Stimulated activated CD8-positive, alpha-beta memory T cell treated with anti-CD3 and anti-CD28 coated beads, Interleukin-2, amount 100 ng/mL, for 1 hour (primary cell): ENCODE measurements at places on chromosomes 7 and 10.

DNA sequence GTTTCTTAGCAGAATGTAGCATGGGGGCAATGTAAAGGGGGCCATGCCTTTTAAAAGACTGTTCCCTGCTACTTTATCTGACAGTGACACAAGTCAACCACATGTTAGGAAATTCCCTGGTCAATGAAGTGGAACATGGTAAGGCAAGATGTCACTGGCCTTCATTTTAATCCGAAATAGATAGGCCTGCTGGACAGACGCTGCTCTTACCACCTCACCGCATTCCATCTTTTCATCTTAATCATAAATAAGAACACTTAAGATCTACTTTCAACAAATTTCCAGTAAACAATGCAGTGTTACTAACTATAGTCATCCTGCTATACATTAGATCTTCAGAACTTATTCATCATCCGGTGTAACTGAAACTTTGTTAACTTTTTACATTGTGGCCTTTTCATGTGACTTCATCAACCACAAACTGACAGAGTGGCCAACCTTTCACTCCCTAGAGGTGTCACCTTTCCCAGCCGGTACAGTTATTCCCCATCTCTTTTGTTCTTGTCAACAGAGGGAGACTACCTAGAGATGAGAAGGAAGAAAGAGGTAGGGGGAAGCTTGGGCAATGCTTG lies 15.6 kb downstream of the ASB4 start:
- no peak for DNase-seq

DNA sequence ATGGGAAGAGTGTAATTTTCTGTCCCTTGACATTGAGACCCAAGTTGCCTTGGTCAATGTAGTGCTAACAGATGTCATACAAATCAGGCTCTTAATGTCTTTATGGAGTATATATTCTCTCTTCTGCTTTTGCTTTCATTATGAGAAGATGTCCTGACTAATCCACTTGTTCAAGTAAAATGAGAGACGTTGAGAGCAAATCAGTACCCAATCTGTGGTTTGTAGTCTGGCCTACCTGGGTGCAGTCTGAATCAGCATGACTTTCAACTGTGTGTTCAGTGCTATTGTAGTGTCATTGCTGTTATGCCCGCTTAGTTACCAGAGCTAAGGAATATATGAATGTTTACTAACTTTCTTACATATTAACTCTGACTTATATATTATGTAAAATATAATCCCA lies 612.4 kb downstream of the ANKRD7 start:
- DNase-seq: no peak

DNA sequence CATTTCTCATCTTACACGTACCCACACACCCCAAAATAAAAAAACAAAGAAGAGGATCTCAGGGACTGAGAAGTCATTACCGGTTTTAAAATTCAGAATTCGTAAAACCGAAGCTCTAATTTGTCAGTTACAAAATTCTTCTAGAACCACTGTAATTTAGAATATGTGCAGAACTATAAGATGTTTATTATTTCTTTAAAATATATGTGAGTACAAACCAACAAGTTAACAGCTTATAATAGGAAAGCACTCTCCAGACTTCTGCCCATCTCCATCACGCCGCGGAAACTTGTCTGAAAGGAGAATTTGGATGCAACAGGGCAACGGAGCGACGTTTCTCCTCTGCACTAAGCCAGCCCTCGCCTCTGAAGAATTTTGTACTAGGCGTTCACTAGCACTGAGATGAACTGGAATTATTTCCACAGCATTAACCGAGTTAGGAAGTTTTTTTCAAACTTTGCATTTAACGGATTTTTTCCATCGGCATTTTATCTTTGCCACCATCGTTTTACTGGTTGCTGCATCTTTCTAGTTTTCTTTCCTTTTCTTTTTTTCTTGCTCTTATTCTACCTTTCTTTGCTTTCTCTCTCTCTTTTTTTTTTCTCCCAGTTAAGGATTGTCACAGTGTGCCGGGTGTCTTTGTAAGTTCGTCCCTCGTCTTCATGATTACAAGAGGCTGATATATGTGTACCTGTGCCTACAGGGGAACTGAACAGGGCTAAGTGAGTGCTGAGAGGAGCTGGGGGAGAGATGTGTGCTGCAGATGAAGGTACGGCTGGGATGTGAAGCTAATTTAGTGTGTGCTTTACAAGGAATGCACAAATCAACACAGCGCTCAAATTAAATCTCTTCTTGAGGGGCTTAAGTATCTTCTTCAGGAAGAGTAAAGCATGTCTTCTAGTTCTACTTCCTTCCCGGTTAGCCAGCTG lies 295.9 kb upstream of the NFE2L3 start:
- DNase-seq: no peak

DNA sequence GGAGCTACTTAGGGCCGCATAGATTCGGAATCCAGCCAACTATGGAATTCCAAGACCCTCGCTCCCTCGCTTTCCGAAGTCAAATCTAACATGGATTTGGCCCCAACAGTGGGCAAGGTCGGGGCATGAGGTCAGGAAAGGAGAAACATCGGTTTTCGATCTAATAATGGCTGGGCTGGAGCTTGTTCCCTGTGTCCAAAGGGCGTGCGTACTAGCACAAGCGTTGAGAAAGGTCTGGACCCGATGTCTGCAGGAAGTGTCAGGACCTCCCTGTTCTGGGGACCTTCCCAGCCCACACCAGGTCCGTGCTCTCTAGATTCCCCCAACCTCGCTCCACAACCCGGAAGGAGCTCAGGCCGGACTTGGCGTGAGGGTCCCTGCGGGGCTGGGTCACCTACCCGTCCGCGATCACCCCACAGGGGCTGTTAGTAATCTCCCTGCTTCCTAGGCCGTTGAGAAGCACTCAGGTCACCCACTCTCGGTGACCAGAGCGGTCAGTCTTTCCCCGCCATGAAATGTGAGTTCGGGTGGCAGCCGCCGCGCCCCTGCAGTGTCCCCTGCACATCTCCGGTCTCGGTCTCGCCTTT lies 4.8 kb downstream of the FEZF1 start:
- no peak for DNase-seq

- DNase-seq: no peak
Measured at GRCh38 chr7:28615091-28615490, 202.8 kb downstream of the CREB5 start.

GRCh38 chr7:126079581-126079980 lies 1150.0 kb upstream of the POT1 start:
- no peak for DNase-seq

DNA sequence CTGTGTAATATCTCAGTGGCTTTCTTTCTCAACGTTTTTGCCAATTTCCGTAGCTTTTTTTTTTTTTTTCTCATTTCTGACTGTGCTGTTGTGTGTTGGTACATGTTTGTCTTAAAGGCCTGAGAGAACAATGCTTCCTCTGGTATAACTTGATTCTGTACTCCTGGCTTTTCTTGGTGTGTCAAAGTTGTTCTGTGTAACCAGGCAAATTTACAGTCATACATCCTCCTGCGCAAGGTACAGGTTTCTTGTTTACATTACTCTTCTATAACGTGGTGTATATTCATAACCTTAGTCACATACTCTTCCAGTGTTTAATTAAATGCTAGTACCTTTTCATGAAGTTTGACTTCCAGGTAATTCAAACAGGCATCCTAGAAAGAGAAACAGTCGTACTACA lies 8.3 kb upstream of the ARHGAP12 start:
- no peak for DNase-seq

DNA sequence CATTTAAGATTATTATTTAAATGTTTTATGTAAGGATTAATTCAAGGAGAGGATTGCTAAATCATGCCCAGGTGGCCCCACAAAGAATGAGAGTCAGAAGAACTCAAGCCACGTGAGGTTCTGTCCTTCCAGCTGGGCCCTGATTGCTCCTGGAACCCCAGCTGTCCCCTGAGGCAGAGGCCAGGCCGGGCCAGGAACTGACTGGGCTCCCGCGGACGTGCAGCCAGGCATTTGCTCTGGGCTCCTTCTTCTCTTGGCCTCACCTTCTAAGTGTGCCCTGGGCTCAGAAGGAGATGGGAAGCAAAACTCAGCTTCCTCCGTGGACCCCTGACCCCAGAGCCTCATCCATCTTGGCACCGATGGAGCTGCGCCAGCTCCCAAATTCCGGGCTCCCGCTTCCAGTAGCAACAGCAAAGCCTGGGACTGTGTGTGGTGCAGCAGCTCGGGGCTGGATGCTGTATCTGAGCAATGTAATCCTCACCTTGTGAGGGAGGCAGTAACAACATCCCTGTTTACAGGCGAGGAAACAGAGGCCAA lies 250.6 kb upstream of the PPP2R2D start:
- DNase-seq: no peak

DNA sequence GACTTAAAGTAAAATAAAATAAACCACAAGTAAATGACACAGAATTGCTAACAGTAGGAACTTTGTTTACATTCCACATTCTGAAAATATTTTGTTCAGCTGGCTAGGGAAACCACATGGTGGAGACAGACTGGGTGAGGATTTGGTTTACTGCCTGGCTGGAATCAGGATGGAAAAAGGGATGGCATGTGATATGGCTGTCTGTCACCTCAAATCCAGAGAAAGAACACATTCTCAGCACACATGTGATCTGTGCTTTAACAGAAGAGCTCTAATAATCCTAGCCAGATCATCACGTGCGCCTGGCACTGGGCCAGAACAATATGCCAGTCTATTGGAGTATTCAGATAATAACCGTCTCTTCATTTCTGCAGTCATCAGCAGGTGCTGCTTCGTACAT lies 90.9 kb upstream of the PIP4K2A start:
- DNase-seq: no peak

DNA sequence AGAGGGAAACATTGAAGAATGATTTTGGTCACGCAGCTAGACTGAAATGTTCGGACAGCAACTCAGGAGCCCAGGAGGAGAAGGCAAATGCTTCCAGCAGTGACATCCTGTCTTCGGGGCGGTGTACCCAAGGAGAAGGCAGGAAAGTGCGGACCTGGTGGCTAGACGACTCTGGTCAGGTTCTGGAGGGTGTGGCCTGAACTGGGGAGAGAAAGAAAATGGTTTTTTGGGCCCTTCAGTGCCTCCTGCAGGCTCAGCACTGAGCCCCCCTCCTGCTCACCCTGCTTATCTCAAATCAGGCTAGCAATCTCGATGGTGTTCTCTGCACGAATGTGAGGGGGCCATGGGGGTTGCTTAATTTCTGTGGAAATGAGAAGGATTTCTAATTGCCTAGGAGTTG lies 26.7 kb upstream of the TARP start:
- no peak for DNase-seq

GRCh38 chr7:102395873-102396709 lies at the start of gene PRKRIP1:
PRKRIP1 (plus strand) TSS chr7:102396363; CDS start chr7:102396412, 49 bp downstream.
- peak; percentile 51 for DNase-seq

DNA sequence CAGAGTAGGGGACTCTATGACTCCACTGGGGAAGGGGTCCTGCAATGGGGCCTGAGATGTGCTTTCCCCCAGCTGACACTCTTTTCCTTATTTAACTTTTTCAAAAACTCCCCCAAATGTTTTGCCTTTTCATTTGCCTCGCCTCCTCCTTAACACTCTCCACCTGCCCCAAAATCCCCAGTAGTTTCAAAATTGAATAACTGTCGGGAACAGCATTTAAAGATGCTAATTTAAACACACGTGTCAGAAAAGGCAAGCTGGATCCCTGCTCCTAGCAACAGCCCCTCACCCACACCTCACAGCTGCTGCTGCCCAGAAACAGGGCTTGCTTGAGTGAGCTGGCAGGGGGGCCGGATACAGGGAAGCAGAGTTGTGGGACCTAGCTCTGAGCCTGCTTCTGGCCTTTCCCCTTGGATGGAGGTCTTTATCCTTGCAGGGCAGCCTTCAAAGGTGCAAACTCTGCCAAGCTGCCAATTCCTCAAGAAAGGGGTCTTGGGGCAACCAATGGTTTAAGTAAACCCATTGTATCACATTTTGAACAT lies 115.3 kb downstream of the KCNMA1 start:
- no peak for DNase-seq

GRCh38 chr7:157428554-157428945 lies 91.7 kb downstream of the DNAJB6 start:
- no peak for DNase-seq

- DNase-seq: no peak
Measured at GRCh38 chr10:110340816-110341215, 36.1 kb upstream of the SMNDC1 start.

DNA sequence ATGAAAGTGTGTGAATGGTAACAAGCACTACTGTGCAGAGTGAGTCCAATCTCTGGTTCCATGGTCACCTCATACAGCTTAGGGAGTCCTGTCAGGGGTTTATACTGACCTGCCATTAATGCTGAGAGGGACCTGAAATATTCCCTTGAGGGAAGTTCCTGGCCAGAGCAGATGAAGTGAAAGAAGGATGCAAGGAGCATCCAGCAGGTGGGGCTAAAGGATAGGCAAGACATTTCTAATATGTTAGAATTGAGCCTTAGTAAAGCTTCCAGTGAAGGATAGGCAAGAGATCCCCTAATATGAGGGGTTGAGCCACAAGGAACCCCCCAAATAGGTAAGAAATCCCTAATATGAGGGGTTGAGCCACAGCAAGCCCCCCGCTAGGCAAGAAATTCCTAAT lies 25.5 kb upstream of the FAM221A start:
- DNase-seq: no peak

DNA sequence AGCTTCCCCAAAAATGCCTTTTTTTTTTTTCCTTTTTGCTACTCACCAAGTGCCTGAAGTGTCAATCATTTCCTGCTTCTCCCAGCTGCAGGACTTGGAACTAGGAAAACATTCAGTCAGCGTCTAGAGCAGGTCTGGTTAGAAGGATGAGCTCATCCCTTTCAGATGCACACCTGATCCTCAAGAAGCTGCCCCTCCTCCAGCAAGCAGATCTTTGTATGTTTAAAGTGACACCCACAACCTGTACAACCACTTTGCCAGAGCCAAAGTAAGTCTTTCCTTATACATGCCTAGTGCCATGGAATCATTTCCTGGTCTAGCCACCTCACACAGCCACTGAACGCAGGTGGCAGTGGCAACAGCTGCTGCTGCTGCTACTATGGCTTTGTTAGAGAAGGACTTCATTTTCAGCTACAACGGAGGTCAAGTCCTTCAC lies 10.4 kb upstream of the USP54 start:
- DNase-seq: no peak

DNA sequence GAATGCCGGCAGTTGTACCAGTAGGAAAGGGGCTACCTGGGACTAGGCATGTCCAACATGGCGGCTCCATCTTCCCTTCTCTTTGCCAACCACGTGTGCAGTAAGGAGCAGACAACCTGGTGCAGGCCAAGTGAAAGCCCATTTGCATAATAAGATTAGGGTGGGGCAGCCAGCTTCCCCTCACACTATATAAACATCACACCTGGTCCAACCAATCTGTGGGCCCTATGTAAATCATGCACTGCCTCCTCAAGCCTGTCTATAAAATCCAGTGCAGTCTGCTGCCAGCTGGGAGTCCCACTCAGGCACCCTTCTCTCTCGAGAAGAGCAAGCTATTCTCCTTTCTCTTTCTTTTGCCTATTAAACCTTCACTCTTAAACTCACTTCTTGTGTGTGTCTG lies 429.3 kb downstream of the CALN1 start:
- DNase-seq: no peak

- DNase-seq: no peak
Measured at GRCh38 chr10:29857843-29858701, 201.3 kb downstream of the JCAD start.

DNA sequence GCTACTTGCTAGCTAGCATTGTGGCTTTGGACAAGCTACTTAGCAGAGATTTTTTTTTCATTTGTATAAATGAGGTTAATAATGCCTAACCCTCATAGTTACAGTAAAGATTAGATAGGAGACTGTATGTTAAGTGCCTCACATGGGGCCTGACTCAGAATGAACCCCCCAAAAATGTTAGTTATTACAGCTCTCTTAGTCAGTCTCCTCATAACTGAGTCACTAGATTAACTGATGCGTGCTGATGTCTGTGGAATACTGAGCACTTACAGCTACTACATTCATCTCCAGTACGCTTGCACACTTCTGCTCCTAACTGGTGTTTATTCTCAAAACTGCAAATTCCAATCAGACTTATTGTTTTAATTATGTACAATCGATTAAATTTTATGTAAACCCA lies 315.3 kb downstream of the SNX13 start:
- no peak for DNase-seq
